ENCODE measurements at places on chromosomes 5 and 9.

DNA sequence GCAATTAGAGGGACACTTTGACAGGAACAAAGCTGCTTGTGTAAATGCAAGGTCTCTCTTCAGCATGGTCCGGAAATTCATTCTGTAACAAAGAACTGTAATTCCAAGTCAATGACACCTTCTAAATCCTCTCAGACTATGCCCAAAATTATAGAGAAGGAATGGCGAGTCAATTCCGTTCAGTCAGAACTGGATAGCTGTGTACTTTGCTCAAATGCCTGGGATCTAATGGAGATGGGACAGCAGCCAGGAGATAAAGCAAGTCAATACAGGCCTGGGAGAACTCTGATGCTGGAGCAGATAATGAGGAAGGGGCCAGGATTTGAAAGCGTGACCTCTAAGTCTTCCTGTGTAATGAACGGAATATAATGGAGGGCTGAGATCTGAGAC lies 96.4 kb upstream of the SPRY4 start:
- no peak for DNase-seq

GRCh38 chr9:72041775-72042194 lies 18.6 kb downstream of the C9orf57 start:
- DNase-seq = peak; percentile 94

DNA sequence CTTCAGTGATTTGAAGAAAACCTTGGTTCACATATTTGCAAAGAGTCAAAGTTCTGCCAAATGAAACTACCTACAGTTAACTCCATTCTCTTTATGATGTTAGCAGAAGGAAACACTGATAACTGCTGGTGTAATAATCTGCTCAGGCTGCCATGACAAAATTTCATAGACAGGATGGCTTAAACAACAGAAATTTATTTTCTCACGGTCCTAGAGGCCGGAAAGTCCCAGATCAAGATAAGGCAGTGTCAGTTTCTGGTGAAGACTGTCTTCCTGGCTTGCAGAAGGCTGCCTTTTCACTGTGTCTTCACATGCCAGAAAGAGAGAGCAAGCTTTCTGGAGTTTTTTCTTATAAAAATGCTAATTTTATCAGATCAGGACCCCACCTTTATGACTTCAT lies 102.4 kb upstream of the PARP8 start:
- no peak for DNase-seq

- DNase-seq = peak; percentile 60
Observed at GRCh38 chr9:104748359-104749031, 1.0 kb downstream of the NIPSNAP3A start.

- no peak for DNase-seq
Observed at GRCh38 chr5:142870532-142871362, 100.6 kb downstream of the ARHGAP26 start.

GRCh38 chr5:107674655-107675054 lies 3.9 kb upstream of the EFNA5 start:
- peak; percentile 5 for DNase-seq

DNA sequence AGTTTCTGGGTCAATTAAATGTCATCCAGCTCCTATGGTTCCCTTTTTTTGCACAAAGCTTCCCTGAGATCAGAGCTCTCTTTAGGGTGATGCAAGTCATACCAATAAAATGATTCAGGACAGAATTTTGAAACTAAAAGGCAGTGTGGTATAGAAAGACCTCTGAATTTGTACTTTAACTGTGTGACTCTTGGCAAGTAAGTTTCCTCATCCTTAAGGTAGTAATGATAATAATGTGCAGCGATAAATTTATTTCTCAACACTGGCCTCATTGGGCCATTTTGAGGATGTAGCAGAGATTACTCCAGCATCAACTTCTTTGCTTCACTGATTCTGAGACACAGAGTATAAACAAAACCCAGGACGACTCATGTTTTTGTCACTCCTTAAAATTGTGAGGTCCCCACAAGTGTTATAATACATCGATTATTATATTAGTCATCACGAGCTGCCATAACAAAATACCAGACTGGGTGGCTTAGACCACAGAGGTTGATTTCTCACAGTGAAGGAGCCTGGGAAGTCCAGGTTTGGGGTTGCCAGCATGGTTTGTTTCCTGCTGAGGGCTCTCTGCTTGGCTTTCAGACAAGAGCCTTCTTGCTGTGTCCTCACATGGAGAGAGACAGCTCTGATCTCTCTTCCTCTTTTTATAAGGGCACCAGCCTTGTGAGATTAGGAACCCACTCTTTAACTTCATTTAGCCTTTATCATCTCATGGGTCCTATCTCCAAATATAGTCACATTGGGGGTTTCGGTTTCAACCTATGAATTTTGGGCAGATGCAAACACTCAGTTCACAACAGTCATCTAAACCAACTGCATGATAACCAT lies 293.0 kb downstream of the ZNF608 start:
- DNase-seq = peak; percentile 79

DNA sequence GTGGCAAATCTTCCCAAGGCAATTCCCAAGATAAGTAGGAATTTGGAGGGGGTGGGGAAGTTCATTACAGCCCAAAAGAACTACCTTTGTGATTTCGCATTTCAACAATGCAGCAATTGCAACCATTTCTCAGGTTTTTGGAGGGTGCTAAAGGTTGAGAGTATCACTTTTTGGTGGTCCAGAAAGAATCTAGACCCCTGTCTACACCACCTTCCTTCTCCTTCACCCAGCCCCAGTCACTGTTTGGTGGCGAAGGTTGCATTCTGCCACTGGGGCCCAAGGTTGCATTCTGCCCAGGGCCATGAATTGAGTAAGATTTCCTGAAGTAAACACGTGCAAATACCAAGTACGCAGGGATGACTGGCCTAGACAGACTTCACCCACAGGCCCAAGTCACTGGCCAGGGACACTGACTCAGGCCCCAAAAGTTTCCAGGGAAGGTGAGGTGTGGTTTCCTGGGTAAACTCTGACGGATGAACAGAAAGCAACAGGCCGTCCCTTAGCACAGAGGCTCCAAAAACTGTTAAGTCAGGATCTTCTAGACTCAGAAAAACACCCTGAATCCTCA lies 5.7 kb downstream of the PDE6A start:
- DNase-seq = peak; percentile 97

GRCh38 chr5:36066001-36066539 lies 612 bp downstream of the UGT3A2 start:
- DNase-seq = no peak

- no peak for DNase-seq
Observed at GRCh38 chr9:134085674-134086073, 17.8 kb upstream of the BRD3 start.

- DNase-seq = no peak
Observed at GRCh38 chr9:95458666-95459065, 58.1 kb downstream of the PTCH1 start.
